ENCODE measurements at places on chromosomes 12 and 14. TPM values are rescaled to one million over a fixed set of nuclear protein-coding genes. Genes with fewer than 3 reads are reported as not detected.

Gene PFKM
- total RNA-seq: 74.4 TPM

Gene RERGL
- total RNA-seq: not detected

Gene KRT82
- not detected for total RNA-seq

Gene GPR65
- 0.07 TPM for total RNA-seq

Gene OASL
- not detected for total RNA-seq

Gene KCNK13
- not detected for total RNA-seq

Gene IQSEC3
- not detected for total RNA-seq

Gene KLRC2
- not detected for total RNA-seq

Gene TMEM263
- total RNA-seq: 68.8 TPM

Gene GARIN6
- not detected for total RNA-seq

Gene ADAM21
- not detected for total RNA-seq

Gene DDX23
- total RNA-seq: 101 TPM

Gene CPSF2
- 81.7 TPM for total RNA-seq

Gene CCDC197
- total RNA-seq: not detected

Gene C12orf60
- total RNA-seq: 1.1 TPM

Gene LMNTD1
- not detected for total RNA-seq

Gene FGF23
- total RNA-seq: not detected

Gene PIANP
- total RNA-seq: 0.14 TPM

Gene TNS2
- total RNA-seq: 106 TPM

Gene PPFIBP1
- 154 TPM for total RNA-seq

Gene KIF5A
- 0.12 TPM for total RNA-seq

Gene SLC2A3
- total RNA-seq: 25.7 TPM

Gene CLEC9A
- total RNA-seq: not detected

Gene KLRD1
- 0.13 TPM for total RNA-seq

Gene PRIMA1
- not detected for total RNA-seq

Gene FOXA1
- not detected for total RNA-seq

Gene CEBPE
- not detected for total RNA-seq

Gene PARPBP
- total RNA-seq: 19.6 TPM

Gene HOXC12
- not detected for total RNA-seq

Gene PYGL
- 46.6 TPM for total RNA-seq

Gene KRT73
- not detected for total RNA-seq

Gene CELA1
- total RNA-seq: not detected

Gene P2RX7
- 5.1 TPM for total RNA-seq

Gene ABHD12B
- total RNA-seq: not detected

Gene INSM2
- total RNA-seq: not detected

Gene STYK1
- total RNA-seq: 15.2 TPM

Gene SYNDIG1L
- total RNA-seq: not detected

Gene TRIP11
- total RNA-seq: 58.0 TPM

Gene TTC6
- total RNA-seq: not detected

Gene MSRB3
- 63.7 TPM for total RNA-seq

Gene B4GALNT1
- total RNA-seq: 0.35 TPM

Gene MSI1
- total RNA-seq: not detected

Gene C1QL4
- total RNA-seq: not detected

Gene CD163
- not detected for total RNA-seq

Gene HHIPL1
- total RNA-seq: 2.0 TPM

Gene RASSF9
- total RNA-seq: 2.3 TPM

Gene TSPAN11
- total RNA-seq: 4.5 TPM

Gene ESR2
- total RNA-seq: 0.58 TPM

Gene KLRC1
- total RNA-seq: not detected

Gene PLEK2
- 4.7 TPM for total RNA-seq

Gene KRT72
- not detected for total RNA-seq

All from endothelial cell of umbilical vein (primary cell).